ENCODE measurements at places on chromosomes 7 and 10.
A peak's percentile ranks its signal among the peaks of the same experiment; 100 is the strongest.

- no peak for DNase-seq
Measured at GRCh38 chr10:11743461-11744338, 1.5 kb downstream of the ECHDC3 start.

DNA sequence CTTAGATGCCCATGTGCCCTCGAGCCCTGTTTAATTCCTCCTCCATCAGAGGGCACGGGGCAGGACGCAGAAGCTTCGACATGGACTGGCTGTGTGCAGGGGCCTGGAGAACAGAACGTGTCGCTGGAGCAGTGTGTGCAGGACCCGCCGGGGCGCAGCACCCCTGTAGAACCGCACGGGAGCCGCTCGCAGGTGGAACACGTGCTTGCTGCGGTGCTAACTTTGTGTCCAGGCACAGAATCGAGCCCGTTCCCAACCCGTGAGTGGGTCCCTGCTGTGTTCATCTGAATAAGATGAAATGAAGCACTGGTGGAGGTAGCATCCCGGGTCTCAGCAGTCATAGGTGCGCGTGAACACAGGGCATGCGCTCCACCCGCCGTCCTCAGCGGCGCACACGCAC is 116.9 kb downstream of the WDR37 start:
- DNase-seq, result no peak

DNA sequence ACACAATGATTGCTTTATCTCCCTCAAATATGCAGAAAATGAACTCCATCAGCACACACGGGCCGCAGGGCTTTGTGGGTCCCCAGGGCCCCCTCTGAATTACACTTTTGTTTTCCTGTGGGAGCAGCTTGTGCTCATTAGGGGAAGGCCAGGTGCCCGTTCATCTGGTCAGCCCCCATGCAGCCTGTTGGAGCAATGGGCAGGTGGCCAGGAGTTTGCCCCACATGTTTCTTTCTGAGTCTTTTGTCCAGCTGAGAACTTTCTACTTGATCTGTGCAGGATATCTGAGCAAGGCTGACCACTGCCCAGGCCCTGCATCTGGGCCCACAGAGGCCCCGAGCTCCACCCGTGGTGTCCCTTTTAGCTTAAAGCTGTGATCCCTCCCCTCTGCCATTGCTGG is 105.3 kb upstream of the FAM20C start:
- DNase-seq, result no peak

GRCh38 chr7:25775999-25776743 is 375.8 kb upstream of the NFE2L3 start:
- no peak for DNase-seq

DNA sequence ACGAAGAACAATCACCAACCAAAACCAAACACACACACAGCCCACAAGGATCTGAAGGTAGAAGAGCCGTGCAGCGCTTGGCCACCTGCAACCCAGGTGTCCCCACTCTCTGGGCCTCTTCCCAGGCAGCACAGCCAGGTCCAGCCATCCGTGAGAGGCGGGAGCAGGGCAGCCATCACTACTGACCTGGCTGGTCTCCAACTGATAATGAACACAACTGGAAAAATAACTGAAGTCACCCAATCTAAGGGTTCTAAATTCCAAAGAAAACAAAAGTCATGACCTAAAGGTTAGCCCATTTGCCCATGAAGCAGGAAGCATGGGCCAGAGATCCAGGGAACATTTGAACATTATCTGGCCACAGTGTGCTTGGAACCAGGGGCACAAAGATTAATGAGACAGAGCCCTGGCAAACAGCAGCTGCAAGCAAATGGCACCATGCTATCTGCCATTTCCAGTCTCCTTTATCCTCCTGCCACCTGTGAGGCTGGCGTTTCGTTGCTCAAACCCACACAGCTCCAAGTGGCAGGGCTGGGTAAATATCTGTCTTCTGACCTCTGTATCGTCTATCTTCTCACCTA is 207.9 kb downstream of the TNS3 start:
- DNase-seq, result no peak

DNA sequence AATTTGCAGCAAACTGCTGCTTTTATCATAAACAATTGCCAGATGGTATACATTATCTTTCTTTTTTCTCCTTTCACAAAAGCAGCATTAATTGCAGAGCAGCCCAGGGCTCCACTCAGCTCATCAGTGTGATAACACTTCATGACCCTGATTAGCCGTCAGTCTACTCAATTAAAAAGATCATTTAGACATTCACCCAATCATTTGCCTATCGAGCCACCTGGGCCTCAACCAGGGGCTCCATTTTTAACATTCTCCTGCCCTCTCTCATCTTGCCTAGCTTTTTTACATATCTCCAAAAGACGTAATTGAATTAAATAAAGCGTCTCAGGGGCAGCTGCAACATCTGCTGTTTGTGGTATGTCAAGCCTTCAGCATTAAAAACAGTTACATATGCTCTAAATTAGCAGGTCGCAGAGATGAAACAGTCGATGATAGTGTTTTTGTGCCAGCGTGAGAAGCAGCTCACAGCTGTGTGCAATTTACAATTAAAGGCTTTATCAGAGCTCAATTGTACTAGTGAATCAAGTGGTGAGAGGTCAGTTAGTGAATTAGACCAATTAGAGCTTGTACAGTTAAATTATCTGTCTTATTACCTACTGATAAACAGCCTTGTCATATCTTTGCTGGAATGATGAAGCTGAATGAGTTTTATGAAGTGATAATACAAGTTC is 522.5 kb downstream of the ETV1 start:
- DNase-seq, result no peak

DNA sequence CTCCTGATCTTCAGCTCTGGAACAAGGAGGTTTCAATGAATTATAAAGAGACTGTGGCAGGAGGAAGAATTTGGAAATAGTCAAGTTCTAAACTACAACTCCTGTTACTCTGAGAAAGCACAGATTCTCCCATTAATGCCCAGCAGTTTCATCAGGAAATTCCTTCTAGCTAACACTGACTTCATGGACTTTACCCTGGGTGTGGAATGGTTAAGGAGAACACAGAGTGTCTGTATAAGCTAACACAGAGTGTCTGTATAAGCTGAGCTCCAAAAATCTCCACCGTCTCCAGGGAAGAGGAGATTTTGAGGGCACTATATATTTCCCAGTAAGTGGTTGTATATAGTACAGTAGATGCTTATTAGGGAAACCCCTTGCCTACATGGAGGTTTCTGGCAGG is 675.5 kb downstream of the XPNPEP1 start:
- DNase-seq, result no peak

DNA sequence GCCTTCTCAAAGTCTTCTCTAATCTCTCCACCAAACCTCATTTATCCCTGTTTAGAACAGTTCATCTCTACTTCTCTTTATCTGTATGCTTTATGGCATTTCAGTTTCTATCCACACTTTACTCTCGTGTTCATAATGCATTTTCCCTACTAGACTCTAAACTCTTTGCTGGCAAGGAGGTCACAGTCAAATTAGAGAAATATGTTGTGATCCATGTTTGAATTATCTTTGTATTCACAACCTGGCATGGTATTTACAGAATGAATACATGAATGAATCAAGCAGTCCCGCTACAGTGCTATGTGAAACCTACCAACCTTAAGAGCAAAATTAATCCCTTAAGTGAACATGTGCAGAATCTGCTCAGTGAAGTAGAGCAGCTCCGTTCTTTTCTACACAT is 12.8 kb upstream of the YAE1 start:
- DNase-seq, result no peak

- no peak for DNase-seq
Measured at GRCh38 chr10:65891073-65891981, 1034.5 kb upstream of the LRRTM3 start.

- DNase-seq, result no peak
Measured at GRCh38 chr7:151119902-151120301, 33.6 kb downstream of the AGAP3 start.

DNA sequence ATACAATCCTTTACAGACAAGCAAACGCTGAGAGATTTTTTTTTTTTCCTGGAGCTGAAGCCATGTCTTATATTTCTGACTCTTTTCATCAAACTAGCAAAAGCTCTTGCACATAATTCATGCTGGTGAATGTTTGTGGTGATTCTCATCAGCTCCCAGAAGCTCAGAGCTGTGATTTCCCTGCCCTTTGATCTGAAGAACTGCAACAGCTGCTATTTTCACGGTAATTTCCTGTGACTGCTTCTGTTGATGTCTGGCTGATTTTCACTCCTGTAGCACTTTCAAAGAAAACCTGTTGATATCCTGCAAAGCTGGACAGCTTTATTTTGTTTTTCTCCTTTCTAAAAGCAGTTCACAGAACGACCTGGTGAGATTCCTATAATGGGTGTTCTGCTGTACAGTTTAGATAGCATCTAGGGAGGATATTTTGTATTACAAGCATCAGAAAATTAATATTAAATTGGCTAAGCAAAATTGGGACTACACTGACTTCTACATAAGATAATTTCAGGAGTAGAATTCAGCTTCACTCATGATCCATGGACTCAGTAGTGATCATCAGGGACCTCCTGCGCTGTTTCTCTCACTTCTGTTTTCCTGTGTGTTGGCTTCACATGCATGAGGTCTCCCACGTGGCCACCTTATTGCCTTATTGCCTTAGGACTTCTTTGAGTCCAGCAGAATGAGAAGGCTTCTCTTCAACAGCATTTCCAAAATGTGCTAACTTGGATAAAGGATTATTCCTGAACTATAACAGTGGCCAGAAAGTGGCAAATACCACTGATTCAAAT is 1111.6 kb upstream of the SORCS1 start:
- DNase-seq, result no peak

- no peak for DNase-seq
Measured at GRCh38 chr10:132742837-132743194, 43.1 kb downstream of the NKX6-2 start.

GRCh38 chr7:135757719-135758411 is 9.3 kb upstream of the FAM180A start:
- DNase-seq, result no peak

DNA sequence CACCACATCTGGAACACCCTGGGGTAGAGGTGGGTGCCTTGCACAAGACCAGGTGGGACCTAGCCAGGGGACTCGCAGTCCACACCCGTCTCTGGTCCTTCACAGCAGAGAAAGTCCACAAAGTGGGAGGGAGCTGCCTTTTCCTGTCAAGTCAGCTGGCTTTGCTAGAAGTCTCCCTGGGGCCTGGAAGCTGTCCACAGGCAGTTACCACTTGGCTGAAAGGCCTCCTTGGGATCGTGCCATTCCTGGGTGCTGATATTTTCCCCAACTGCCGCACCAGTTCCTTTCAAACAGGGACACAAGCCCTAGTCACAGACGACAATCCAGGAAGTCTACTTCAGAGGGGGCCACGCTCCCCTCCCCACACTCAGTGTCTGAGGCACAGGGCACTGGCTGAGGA is 75.4 kb downstream of the AFAP1L2 start:
- DNase-seq, result no peak

DNA sequence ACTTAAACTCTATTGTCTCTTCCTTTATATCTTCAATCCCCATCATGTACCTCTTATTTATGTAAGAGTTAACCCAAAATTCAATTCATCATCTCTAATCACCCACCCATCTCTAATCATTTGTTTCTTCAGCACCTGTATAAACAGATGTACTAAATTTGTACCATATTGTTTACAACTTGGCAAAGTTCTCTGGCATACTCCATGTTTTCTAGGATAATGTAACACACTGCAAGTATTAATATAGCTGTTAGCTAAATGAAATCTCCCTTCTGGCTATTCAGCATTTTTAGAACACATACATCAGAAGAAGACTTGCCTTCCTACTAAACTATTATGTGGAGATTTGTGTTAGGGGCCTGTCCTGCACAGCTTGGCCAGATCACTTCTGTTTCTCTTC is 33.1 kb downstream of the MALSU1 start:
- DNase-seq, result no peak

- peak; percentile 75 for DNase-seq
Measured at GRCh38 chr10:79282388-79282787, 64.9 kb upstream of the PPIF start.

GRCh38 chr10:52999258-52999657 is 226.7 kb upstream of the MBL2 start:
- no peak for DNase-seq

GRCh38 chr10:95759233-95759826 is 3.4 kb downstream of the ENTPD1 start:
- DNase-seq, result no peak

DNA sequence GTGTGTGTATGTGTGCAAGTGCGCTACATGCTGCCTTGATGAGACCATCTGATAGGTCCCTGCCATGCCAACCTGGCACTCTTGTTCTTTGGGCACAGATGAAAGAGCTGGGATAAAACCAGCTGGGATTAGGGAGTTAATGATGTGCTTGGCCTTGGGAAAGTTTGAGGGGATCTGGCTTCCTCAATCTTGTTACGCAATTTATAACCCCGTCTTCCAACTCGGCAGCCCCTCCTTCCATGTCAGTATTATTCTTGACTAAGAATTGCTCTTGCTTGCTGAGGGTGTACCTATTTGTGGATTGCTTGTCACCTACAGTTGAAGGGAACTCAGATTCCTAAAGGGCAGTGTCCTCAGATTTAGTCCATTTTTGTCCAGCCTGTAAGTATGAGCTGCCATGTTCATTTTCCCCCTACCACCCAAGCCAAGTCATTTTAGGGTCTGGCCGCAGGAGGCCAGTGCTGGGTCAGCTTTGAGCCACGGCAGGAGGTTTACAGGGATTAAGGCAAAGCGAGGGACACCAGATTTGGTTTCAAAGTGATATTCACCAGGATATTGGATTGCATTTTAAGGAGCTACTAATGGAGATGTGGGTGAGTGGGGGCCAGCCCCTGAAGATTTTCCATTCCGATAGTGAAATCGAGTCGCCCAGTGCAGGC is 34.1 kb upstream of the KCNMA1 start:
- DNase-seq, result no peak

DNA sequence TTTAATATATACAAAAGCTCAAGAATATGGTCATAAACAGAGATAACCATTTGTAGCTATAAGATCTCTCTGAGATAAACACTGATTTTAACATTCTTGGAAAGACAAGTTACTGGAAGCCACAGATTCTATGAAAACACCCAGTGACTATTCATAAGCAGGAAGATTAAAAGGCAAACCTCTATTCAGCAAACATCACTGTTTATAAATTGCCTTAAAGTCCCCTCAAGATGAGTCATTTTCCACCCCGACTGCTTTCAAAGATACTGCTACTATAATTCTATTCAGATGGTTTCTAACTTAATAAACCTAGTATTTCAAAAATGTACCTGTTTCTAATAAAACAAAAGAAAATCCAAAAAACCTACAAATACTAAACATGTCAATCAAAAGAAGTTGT is 21.0 kb downstream of the TM9SF3 start:
- DNase-seq, result no peak

DNA sequence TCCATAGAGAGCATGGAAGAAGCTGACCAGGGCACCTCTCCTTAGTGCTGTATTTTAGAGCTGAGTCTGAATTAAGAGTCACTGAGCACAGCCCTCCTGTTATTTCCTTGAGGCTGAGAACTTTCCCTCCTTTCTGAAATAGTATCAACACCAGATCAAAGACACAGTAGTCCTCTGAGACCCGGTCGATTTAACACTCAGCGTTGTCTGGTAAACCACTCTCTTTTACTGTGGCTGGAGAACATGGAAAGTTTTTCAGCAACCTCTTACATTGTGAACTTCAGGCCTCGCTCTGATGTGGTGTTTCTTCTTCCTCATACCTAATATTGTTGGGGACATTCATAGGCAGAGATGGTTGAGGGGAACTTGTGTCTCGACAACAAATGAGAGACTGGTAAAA is 202.0 kb upstream of the MTPN start:
- DNase-seq, result no peak
